Naive thymus-derived CD8-positive, alpha-beta T cell (primary cell): ENCODE measurements at places on chromosomes 4 and X. TPM values are rescaled to one million over a fixed set of nuclear protein-coding genes. Genes with fewer than 3 reads are reported as not detected.
A peak's percentile ranks its signal among the peaks of the same experiment; 100 is the strongest.

GRCh38 chrX:13050151-13050550, 5.7 kb upstream of the FAM9C start:
- DNase-seq, result no peak

- no peak for DNase-seq
Observed at GRCh38 chrX:120857240-120857639, 18.4 kb downstream of the CT47B1 start.

DNA sequence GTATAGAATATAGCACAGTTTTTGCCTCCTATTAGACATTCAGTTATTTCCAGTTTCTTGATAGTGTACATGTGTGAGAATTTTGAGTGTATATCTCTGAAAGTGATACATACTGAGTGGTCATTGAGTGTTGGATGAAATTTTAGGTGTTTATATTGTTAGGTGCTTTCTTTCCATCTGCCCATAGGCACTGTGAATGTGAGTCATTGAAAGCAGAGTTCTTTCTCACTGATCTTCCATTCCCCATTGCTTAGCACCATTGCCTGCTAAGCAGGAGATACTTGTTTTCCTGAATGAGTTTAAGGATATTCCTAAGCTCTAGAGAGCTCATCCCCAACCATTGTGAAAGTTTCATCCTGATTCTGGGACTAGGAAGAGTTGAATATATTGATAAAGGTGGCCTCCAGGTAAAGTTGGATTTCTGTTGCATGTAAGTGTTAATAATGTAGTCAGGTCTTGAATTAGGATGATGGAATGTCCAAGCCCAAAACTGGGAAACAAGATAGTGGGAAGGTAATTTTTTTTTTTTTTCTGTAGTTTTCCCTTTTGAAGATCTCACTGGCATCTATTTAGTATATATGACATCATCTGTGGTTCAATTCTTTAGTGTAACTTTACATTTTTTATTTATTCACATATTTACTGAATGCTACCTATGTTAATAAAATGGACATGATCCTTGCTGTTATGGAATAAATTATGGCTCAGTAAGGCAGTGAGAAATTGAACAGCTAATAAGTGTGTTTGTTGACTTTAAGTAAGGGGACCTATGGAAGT, 22.1 kb downstream of the UBE2K start:
- no peak for DNase-seq

- DNase-seq, result no peak
Observed at GRCh38 chrX:153209347-153209746, 30.3 kb downstream of the MAGEA1 start.

DNA sequence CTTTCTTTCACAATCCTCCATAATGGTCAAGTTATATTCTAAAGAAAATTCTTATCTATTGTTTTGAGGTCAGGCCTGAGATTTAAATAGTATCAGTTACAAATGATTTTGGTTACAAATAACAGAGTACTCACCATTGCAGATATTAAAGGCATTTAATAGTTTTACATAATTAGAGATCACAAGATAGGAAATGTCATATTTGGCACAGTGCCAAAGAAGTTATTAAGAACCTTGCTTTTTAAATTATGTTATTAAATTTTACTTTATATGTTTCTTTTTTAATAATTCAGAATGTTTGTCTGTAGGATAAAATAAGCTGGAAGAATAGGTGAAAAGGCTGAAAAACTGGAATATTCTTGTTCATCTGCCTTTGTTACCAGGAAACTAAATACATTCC, 1174.7 kb downstream of the PCDH18 start:
- no peak for DNase-seq

GRCh38 chr4:7132249-7132648, 60.1 kb upstream of the SORCS2 start:
- no peak for DNase-seq

- DNase-seq, result no peak
Observed at GRCh38 chr4:156309031-156309430, 355.4 kb upstream of the CTSO start.

DNA sequence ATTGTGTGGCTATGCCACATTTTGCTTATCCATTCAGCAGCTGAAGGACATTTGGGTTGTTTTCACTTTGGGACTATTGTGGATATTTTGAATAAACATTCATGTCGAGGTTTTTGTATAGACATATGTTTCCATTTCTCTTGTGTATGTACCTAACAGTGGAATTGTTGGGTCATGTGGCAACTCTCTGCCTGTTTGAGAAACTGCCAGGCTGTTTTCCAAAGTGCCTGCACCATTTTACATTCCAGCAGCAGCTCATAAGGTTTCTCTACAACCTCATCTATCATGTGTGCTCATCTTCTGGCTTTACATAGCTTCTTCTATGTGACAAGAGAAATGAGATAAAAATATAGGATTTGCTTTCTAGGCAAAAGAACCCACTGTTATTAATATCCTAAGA, 29.5 kb upstream of the TSPAN5 start:
- DNase-seq, result no peak

GRCh38 chrX:136540226-136540625, 8.2 kb downstream of the VGLL1 start:
- no peak for DNase-seq

DNA sequence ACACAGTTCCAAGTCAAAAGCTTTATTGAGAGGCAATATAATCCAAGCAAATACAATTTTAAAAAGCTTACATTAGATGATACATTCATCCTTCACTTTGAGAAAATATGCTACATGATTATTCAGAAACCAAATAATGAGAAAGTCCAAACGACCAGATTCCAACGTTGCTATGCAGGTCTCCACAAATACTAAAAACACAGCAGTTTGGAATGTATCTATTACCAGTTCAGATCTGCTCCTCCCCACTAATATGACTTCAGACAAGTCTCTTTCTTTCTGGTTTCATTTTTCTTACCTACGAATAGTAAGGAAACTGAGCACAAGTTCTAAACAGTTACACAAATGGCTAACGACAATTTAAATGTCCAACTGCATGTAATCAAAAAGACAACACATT, 9.5 kb downstream of the NAF1 start:
- DNase-seq, result no peak

DNA sequence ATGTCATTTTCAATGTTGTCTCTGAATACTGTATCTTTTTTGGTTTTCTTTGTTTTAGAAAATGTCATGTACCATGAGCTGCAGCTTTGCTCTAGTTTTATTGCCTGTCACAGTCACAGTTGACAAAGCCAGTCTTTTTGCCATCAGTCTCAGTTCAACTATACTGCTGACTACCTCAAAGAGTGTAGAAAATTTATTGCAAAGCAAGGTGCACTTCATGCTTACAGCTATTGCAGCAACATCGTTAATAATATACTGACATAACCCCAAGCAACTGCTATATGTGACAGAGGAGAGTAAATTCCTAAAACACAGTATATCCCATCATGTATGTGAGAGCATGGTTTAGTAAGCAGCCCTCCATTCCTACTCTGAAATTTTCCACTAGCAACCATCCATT, 2022.3 kb downstream of the ARAP2 start:
- no peak for DNase-seq

- DNase-seq, result no peak
Observed at GRCh38 chrX:138877746-138878145, 166.2 kb upstream of the FGF13 start.

DNA sequence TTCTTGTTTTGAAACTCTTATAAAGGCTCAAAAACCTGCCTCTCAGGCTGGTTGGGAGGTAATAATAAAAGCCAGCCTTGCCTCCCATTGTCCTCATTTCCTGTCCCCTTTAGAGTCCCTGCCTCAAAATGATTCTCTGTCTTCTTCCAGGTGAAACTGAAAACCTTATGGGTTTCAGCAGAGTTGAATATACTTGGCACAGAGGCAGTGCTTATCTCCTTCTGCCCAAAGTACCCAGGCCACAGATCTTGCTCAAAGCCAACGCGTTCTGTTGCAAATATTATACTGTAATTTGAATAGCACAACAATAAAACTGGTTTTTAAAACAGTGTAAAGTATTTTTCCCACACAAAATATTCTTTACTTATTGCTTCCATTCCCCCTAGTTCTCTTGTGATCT, 183.1 kb upstream of the GIMD1 start:
- no peak for DNase-seq

GRCh38 chr4:89277412-89277811, 30.2 kb downstream of the GPRIN3 start:
- DNase-seq, result no peak

GRCh38 chr4:139084804-139085093, 69.2 kb downstream of the NOCT start:
- no peak for DNase-seq

DNA sequence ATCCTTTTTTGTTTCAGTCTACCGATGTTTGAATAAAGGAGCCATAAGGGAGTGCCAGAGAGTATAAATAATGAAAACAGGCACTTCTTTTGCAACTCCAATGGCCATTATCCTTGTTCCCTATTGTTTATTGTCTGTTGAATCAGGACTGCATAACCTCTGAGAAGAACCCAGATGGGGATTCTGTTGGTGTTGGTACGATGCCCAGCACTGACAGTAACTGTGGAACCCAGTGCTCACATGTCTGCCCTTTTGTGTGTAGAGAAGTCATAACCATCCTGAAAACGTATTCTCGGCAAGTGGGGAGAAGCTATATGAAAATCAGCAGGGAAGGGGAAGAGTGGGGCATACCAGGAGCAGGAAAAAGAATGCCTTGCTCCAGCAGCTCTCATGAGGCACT, 195.1 kb upstream of the EDNRA start:
- DNase-seq, result no peak

- no peak for DNase-seq
Observed at GRCh38 chrX:68942104-68942503, 113.3 kb downstream of the EFNB1 start.

GRCh38 chr4:147987252-147987651, 255.4 kb downstream of the ARHGAP10 start:
- DNase-seq, result no peak

GRCh38 chrX:116198810-116199209, 28.3 kb downstream of the AGTR2 start:
- no peak for DNase-seq

GRCh38 chr4:185096032-185096653, 46.9 kb upstream of the SLC25A4 start:
- peak; percentile 23 for DNase-seq

GRCh38 chrX:53280331-53281320, 758 bp downstream of the IQSEC2 start:
- no peak for DNase-seq

GRCh38 chr4:47876784-47877546, 37.4 kb downstream of the NFXL1 start:
- no peak for DNase-seq

DNA sequence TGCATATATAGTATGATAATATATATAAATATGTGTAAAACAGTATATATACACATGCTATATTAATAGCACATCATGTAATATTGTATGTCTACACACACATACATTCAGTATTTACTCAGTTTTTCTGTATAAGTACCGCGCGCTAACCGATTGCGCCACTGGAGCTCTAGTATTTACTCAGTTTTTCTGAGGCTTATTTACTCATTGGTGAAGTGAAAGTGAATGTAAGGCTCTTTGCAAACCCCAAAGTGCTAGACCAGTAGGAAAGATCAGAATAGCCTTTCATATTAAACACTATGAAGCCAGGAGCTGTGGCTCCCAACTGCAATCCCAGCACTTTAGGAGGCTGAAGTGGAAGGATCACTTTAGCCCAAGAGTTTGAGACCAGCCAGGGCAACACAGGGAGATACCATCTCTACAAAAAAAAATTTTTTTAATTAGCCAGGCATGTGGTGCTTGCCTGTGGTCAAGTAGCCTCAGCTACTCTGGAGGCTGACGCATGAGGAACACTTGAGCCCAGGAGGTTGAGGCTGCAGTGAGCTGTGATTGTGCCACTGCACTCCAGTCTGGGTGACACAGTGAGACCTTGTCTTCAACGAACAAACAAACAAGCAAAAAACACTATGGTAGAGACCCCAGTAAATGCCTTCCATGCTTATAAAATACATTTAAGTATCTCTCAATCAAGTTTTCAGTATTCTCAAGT, 125.8 kb downstream of the KIT start:
- no peak for DNase-seq

NEIL3 gene
- total RNA-seq, result not detected

PPP1R2C gene
- not detected for total RNA-seq

GPAT3 gene
- 6.1 TPM for total RNA-seq

GAK gene
- total RNA-seq, result 162 TPM
